ENCODE measurements at places on chromosomes 16 and 17.

DNA sequence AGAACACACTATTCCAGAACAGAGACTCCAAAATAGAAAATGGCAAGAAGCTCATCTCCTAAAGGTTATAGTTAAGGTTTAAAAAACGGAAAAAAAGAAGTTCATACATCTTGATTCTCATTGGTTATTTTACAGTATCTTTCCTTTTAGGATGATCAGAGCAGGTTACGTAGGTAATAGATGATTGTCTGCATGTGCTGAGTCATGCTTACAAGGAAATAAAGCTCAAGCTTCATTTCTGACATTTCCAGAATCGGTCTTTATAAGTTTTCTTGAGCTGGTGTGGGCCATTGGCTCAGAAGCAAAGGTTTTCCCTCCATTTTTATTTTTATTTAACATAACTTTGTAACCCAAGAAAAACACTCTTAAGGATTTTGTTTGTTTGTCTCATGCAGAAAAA, 1030.3 kb upstream of the CDH8 start:
- no peak for DNase-seq

- no peak for DNase-seq
Observed at GRCh38 chr17:596287-596686, 118.4 kb downstream of the VPS53 start.

GRCh38 chr17:48542114-48542656, 2.7 kb downstream of the HOXB2 start:
- peak; percentile 54 for DNase-seq

- no peak for DNase-seq
Observed at GRCh38 chr17:39926135-39926587, 1.2 kb downstream of the ORMDL3 start.

DNA sequence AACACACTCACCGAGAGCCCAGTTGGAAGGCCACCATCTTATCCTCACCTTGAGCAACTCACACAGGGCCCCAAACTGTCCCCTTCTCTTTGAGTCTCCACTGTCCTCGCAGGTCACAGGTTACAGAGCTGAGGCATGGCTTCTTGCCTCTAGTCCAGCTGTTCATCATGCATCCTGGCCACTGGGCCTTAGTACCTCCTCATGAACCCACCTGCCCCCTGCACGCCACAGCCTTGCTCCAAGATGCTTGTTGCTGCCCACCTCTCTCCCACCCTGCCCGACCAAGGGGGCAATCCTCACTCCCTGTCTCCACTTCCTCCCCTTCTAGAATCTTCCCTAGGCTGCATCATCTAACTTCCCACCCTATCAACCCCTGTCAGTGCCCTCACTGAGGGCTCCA, 17.1 kb downstream of the CDH5 start:
- DNase-seq, result no peak

DNA sequence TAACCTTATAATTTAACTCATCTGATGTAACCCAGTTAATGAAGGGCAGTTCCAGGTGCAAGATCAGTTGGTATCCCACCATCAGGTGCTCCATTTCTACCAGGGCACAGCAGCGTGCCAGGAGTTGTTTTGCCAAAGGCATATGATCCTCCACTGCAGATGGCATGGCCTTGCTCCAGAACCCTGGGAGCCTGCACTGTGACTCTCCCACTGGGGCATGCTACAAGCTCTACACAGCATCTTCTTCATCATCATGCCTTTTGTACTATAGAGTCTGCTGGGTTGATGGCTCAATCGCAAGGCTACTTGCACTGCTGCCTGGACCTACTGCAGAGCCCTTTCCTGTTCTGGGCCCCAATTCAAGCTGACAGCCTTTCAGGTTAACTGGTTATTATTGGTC, 11.3 kb upstream of the MAPT start:
- DNase-seq, result no peak

DNA sequence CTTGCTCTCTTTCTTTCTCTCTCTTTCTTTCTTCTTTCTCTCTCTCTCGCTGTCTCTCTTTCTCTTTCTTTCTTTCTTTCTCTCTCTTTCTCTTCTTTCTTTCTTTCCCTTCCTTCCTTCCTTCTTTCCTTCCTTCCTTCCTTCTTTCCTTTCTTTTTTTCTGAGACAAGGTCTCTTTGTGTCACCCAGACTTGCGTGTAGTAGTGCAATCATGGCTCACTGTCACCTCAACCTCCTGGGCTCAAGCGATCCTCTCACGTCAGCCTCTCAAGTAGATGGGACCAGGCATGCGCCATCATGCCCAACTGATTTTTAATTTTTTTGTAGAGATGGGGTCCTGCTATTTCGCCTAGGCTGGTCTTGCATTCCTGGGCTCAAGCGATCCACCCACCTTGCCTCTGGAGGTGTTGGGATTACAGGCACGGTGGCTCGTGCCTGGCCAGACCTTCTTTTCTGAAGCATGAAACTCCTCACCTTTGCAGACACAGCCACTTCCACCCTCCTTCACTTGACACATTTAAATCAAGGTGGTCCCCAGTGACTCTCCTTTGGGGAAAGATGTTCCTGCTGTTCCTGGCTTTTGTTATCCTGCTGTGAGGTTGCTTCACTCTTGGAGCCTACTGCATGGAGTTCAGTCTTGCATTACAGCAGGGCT, 26.8 kb upstream of the NKD1 start:
- no peak for DNase-seq

DNA sequence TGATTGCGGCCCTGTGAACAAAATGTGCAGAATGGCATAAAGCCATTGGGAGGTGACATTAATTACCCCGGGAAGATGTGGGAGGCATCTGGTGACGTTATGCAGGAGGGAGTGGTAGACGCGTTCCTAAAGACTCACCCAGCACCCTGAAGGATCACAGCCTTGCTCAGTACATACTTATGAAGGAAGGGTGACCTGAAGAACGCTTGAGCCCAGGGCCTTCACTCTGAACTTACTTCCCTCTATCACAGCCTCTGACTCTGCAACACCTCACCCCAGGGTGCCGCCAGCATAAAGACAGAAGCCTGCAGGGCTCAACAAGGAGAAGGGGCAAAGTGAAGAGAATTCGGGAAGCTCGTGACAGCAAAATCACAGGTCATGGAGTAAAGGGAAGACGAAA, 9.4 kb downstream of the MFSD6L start:
- no peak for DNase-seq

- DNase-seq, result no peak
Observed at GRCh38 chr17:41610965-41611640, 1.5 kb downstream of the KRT16 start.

DNA sequence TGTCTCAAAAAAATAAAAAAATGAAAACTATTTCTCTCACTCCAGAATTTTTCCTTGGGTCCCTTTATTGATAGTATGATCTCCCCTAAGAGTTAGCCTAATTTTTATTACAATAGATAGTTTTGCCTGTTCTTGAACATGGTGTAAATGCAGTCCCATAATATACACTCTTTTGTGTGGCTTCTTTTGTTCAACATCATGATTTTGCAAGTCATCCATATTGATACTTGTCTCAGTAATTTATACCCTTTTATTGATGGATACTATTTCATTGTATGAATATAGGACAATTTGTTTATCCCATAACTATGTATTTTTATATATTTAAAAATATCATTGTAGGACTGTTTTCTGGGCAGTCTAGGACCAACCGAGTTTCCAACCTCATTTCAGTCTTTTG, 207.0 kb downstream of the UTP18 start:
- no peak for DNase-seq

GRCh38 chr17:1542316-1542715, 20.3 kb downstream of the PITPNA start:
- DNase-seq, result no peak

GRCh38 chr16:79269211-79269863, 331.2 kb downstream of the MAF start:
- DNase-seq, result no peak

DNA sequence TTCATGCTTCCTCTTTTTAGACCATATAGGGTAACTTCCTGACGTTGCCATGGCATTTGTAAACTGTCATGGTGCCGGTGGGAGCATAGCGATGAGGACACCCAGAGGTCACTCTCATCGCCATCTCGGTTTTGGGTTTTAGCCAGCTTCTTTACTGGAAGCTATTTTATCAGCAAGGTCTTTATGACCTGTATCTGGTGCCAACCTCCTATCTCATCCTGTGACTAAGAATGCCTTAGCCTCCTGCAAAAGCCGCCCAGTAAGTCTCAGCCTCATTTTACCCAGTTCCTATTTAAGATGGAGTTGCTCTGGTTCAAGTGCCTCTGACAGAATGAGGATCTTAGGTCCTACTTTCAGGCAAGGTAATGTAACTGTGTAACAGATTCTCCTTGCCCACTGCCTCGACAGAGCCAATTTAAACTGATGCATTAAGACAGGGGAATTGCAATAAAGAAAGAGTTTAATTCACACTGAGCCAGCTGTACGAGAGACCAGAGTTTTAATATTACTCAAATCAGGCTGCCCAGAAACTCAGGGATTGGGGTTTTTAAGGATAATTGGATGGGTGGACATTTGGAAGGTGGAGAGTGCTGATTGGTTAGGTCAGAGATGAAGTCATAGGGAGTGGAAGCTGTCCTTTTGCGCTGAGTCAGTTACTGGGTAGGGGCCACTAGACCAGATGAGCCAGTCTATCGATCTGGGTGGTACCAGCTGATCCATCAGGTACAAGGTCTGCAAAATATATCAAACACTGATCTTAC, 59.9 kb upstream of the ATF7IP2 start:
- no peak for DNase-seq

- no peak for DNase-seq
Observed at GRCh38 chr17:51035431-51035830, 85.2 kb downstream of the SPAG9 start.

- no peak for DNase-seq
Observed at GRCh38 chr16:73054498-73054812, 6.5 kb upstream of the ZFHX3 start.

GRCh38 chr17:36503456-36504155, 17.1 kb downstream of the ZNHIT3 start:
- DNase-seq, result no peak

DNA sequence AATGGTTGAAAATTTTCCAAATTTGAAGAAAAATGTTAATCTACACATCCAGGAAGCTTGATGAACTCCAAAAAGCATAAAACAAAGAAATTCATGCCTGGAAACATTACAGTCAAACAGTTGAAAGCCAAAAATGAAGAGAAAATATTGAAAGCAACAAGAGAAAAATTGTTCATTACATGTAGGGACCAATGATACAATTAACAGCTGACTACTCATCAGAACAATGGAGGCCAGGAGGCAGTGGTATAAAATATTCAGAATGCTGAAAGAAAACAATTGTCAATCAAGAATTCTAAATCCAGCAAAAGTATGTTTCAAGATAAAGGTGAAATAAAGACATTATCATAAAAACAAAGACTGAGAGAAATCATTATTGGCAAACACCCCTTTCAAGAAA, 21.6 kb downstream of the RCVRN start:
- DNase-seq, result no peak

DNA sequence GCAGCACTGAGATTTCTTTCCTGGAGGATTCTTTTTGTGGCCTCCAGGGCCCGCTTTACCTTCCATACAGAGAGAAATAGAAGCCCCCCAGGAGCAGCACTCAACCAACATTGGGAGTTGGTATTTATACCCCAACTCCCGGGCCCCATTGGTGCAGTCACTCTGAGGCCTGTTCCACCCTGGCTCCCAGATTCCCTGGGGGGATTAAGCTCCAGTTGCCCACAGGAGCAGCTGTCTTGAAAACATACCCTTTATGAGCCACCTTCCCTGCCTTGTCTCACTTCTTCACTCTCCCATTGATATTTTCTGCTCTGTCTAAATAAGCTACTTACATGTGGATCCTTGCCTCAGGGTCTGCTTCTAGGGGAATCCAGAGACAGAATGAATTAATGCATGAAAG, 167.8 kb downstream of the KATNIP start:
- DNase-seq, result no peak

- no peak for DNase-seq
Observed at GRCh38 chr17:3748576-3748975, 24.9 kb downstream of the HASPIN start.

DNA sequence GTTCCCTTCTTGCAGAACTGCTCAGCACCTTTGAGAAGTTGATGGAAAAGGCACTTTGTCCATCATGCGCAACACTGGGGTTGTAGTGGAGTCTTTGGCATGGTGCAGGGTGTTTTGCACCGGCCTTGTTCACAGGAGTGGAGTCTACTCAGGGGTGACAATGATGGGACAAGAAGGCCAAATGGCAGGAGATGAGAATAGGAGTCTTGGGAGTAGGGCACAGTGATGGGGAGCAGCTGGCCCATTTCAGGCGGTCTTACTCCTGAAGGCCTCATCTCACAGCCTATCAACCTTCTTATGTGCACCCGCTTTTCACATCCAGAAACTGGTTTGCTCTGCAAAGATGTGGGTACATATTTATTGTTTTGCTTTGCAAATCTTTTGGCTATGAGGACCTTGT, 13.4 kb upstream of the KCNG4 start:
- DNase-seq, result no peak

All from activated T-cell treated with anti-CD3 and anti-CD28 coated beads, Interleukin-2, amount 50 U/mL, for 1 hour (primary cell).